ENCODE measurements at places on chromosomes 2 and 18.

DNA sequence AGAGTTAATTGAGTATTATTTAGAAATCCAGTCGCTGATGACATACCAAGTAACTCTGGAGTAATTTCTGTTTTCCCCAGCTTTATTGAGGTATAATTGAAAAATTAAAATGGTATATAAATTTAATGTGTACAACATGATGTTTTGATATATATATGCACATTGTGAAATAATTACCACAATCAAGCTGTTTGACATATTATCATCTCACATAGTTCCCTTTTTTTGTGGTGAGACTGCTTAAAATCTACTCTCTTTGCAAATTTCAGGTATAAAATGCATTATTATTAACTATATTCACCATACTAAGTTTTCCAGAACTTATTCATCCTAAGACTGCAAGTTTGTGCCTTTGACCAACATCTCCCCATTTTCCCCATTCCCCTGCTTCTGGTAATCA is 25.0 kb upstream of the SPAG16 start:
- no peak for DNase-seq

DNA sequence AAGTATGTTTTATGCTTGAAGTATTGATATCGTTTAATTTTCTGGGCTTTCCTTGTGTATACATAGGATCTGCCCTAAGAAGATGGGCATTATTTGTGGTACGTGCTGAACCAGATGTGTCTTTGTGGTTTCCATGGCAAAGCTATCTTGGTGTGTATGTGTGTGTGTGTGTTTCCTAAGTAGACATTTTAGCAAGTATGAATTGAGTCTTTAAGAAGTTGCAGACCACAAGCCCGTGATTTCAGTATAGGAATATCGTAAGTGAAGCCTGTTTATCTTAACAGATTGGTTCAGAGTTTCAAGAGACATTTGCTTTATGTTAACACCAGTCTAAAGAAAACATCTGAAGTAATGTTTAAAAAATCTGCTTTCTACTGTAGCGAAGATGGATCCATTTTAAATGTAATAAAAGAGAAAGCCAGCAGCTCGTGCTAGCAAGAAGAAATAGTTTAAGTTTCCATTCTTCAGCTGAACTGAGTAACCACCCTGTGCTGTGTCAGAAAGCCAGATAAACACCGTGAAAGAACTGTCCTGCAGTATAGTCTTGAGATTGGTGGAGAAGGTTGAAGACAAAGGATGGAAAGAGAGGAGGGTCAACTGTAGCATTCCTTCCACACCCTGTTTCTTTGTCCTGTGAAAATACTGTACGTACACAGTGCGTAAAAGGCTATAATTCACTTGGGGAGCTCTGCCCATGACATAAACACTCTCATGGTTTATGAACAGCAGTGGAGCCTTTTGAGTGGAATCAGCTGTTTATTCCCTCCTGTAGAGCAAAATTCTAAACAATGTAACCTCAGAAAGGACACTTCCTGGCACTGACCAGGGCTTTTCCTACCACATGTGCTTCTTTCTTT is 91.9 kb upstream of the FOSL2 start:
- peak; percentile 95 for DNase-seq

GRCh38 chr18:76232779-76233178 is 262.3 kb downstream of the ZNF516 start:
- no peak for DNase-seq

- no peak for DNase-seq
These were observed 198.4 kb downstream of the NYAP2 start for GRCh38 chr2:225597911-225598310.

GRCh38 chr2:1758171-1758570 is 13.9 kb upstream of the PXDN start:
- no peak for DNase-seq

- DNase-seq: no peak
These were observed 23.6 kb upstream of the KYNU start for GRCh38 chr2:142853912-142854311.

GRCh38 chr2:176454893-176455815 is 185.9 kb downstream of the MTX2 start:
- DNase-seq: peak; percentile 45

DNA sequence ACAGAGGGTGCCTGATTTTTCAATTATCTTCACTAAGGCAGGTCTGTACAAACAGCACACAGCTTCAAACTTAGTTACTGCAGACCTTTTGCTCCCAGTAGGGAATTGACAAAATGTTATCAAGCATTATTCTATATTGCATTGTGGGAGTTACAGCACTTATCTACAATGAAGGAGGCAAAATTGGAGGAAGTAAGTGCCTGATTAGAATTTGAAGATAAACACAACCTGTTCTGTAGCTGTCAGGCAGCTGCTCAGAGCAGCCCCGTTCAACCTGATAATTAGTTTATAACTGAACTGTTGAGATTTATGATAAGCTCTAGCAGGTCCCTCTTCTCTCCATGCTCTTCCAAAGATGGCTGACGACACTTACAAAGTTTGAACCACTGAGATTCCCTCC is 364.4 kb upstream of the CYRIA start:
- no peak for DNase-seq

- DNase-seq: no peak
These were observed 4.5 kb downstream of the ATIC start for GRCh38 chr2:215316336-215316735.

DNA sequence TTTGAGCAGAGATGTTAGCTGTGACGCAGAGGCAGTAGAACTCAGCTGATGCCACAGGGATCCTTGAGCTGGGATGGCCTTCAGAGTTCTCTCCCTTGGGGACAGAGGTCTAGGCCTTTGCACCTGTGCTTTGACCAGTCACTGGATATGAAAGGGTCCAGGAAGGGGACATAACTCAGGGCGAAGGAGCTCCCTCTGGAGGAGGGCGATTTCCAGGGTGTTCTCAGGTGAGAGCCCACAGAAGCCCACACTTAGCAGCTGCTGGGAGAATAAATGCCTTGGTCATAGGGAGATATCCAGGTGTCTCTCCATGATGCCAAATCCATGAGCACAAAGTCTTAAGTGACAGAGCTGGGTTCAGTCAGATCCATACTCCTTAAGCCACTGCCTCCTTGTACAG is 369.2 kb downstream of the NYAP2 start:
- DNase-seq: no peak

- DNase-seq: no peak
These were observed 107.5 kb downstream of the MSTN start for GRCh38 chr2:189954989-189955388.

DNA sequence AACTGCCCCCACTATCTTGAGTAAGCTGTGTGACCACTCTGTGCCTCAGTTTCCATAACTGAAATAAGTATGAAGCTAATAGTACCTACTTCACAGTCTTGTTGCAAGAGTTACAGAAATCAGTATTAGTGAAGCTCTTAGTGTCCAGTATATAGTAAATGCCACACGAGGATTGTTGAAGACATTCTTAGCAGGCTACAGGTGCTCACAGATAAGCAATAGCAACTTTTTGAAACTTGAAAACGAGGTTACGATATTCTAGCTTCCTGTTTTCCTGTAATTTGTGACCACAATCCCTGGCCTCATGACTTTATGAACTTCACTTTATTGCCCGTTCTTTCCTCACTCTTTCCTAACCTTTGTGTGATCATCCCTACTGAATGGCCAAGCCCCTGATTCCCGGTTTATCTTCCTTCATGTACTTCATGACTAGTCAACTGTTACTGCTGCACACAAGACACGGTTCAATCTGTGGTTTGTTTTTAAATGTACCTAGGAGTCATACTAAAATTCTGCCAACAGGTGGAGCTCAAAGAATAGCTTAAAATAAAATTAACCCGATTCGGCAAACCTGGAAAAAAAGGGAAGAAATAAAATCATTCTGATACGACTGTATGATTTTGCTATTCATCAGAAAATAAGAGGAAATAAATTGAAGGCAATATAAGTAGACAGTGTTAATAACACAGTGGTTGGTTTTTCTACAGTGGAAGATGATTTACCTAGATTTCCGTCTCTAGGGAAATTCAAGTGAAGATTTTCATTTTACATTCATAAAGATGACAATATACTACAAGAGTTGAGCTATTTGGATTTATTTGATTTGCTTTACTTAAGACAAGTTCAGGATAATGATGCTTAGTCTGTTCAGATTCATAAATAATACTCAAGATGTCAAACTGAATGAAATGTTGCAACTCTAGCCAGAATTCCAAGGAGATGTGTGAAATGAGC is 38.1 kb upstream of the STAT1 start:
- no peak for DNase-seq

All from AG04450 (cell line).